ENCODE measurements at places on chromosomes 4 and X.

DNA sequence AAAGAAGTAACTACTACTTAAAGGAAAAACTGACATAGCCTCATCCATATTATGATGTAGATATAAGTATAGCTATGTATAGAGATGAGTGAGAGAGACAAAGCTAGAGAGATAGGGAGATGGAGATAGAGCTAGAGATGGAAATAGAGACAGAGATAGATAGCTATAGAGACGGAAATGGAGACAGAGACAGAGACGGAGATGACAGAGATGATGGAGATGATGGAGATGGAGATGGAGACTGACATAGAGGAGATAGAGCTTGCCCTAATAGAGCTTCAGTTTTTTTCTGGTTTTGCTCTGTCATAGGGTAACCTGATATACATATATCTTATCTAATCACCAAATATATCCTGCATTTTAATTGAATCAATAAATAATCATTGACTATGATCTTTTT, 4.3 kb downstream of the EDNRA start:
- DNase-seq = no peak

DNA sequence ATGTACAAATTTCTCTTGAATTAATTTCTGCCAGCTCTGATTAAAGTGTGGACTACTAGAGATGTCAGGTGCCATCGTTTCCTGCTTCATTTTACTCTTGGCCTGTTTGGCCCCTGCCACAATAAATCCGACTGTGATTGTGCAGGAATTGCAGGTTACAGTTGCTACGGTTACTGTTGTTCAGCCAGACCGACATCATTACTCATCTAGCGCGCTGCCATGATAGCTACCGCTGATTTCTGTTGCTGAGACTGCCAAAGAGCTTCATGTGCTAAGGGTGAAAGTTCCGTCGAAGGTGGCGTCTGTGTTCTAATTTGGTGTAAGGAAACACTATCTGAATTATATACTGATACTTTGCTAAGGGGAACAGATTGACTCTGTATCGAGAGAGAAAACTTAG, 22.1 kb downstream of the SLIT2 start:
- DNase-seq = no peak

GRCh38 chr4:128358913-128359279, 71.3 kb upstream of the PGRMC2 start:
- DNase-seq = no peak

DNA sequence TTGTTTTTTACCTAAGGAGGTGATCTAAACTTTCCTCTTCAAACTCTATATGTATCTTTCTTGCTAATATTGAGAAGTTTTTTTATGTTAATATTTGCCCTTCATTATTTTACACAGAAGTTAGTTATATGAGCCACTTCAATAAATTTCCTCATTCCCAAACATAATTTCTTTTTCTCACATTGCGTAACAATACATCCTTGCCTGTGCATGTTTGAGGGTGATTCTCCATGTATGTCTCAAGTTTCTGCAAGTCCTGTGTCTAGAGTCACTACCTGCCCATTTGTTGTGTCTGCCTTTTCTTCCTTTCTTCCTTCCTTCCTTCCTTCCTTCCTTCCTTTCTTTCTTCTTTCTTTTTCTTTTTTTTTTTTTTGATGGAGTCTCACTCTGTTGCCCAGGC, 2057.9 kb downstream of the PCDH7 start:
- DNase-seq = no peak

GRCh38 chrX:15761564-15762191, 23.6 kb downstream of the CA5B start:
- DNase-seq = no peak

Measured in stimulated activated CD4-positive, alpha-beta T cell treated with anti-CD3 and anti-CD28 coated beads, Interleukin-4, amount 100 ng/mL, for 1 hour (primary cell).